ENCODE measurements at places on chromosomes 11 and 22. TPM values are rescaled to one million over a fixed set of nuclear protein-coding genes. Genes with fewer than 3 reads are reported as not detected.
A peak's percentile ranks its signal among the peaks of the same experiment; 100 is the strongest.

Gene SCUBE2
- total RNA-seq: 18.7 TPM

- no peak for DNase-seq
Observed at GRCh38 chr22:43295173-43295572, 48.0 kb downstream of the SCUBE1 start.

- no peak for DNase-seq
Observed at GRCh38 chr22:27329966-27330645, 471.4 kb downstream of the MN1 start.

DNA sequence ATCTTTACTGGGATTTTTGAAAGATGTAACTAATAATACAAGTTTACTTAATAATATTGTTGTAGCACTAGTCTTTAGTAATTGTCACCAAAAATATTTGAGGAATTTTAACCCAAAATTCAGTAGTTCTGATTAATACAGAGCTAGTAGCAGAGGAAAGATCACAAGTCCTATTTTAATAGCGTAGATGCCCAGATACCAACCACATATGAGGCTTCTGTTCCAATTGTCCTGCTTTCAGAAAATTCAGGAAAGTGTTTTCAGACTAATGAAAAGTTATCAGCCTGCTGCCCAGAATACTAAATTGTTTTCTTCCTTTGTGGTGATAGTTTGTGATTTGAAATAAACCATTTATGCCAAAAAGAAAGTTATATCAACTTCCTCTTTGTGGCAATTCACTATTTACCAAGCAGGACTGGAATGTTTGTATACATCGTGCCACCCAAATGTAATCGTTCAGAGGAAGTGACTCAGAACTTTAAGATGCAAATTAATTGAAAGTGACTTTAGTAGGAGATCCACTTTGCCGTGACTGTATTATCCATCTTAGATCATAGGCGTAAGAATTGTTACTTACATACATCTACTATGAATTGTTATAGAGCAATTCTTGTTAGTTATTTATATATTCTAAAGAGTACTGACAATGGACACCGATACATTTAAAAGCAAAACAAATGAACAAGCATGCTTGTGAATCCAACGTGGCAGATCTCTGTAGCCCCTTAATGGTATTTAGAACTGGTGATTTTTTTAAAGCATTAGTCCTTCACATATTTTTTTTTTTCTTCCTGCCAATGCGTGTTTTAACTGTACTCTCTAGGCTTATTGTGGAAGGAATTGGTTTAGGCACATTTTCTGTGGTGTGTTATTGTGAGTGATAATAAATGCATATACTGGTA is 231.0 kb downstream of the DDX10 start:
- no peak for DNase-seq

GRCh38 chr11:73204711-73205121 is 13.4 kb upstream of the P2RY2 start:
- DNase-seq: no peak

Gene GSTT2
- total RNA-seq: not detected

Gene ESAM
- total RNA-seq: 8.4 TPM

GRCh38 chr11:109306322-109306721 is 115.7 kb upstream of the C11orf87 start:
- no peak for DNase-seq

GRCh38 chr11:8250981-8251615 is 12.6 kb downstream of the LMO1 start:
- peak; percentile 9 for DNase-seq

GRCh38 chr11:90326647-90327046 is 103.8 kb upstream of the CHORDC1 start:
- no peak for DNase-seq

GRCh38 chr11:109371444-109372176 is 50.4 kb upstream of the C11orf87 start:
- DNase-seq: no peak
